Stimulated activated CD4-positive, alpha-beta T cell treated with anti-CD3 and anti-CD28 coated beads, TNF-alpha, amount 100 ng/mL, for 1 hour (primary cell): ENCODE measurements at places on chromosomes 11 and 22.

DNA sequence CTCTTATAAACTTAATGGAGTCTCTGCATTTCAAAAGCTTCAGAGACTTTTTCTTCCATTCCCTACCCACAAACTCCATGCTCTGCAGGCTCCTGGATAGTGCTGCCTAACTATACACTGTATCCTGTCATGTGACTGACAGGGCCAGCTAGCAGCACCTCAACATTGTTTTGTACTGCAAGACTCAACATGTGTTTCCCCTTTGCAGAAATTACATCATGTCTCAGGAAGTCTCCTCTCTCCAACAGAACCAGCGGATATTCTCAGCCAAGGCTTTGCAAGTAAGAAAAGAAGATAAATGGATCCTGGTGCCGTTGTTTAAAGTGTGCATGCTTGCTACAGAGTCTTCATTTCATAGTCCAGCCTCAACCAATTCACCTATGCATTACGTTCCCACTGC, 164.0 kb upstream of the UBASH3B start:
- DNase-seq: no peak

DNA sequence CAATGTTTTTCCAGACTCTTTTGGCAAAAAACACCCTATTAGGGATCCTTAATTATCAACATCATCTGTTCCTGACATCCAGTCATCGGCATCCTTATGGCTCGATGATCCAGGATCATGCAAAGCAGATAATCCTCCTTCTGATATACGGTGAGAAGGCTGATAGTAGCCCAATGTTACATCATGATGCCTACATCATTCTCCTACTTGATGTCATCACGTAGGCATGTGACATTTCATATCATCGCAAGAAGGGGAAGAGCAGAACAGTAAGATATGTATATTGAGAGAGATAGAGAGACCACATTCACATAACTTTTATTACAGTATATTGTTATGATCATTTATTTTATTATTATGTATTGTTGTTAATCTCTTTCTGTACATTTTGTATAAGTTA, 168.6 kb downstream of the ADAMTS15 start:
- DNase-seq: no peak

- DNase-seq: no peak
These were observed 56.7 kb downstream of the PHF21B start for GRCh38 chr22:44952863-44953746.

- no peak for DNase-seq
These were observed 115.4 kb downstream of the METTL15 start for GRCh38 chr11:28223577-28223976.

DNA sequence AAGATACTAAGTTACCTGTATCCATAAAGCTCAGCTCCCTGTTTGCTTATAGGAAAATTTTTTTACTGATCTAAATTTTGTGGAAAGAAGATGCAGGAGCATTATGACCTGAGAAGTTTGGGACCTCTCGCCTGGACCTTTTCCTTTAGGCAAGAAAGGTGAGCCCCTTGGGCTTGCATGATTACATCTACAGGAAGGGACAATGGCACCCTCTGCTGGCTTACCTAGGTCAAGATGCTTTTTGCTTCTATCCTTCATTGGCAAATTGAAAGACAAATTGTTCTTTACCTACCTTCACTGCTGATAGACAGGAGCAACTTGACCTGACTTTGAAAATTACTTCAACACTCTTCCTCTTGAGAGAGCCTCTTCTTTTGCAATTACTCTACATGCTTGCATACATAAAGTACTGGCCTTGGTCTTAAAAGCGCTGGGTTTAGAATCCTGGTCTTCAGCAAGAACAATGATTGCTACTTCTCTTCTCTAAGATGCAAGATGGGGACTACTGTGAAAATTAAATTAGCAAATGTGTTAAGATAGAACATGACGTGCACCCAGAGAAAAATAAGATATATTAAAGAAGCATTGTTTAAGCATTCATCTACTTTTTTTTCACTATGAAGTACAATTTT, 147.2 kb downstream of the TRPC6 start:
- DNase-seq: no peak

DNA sequence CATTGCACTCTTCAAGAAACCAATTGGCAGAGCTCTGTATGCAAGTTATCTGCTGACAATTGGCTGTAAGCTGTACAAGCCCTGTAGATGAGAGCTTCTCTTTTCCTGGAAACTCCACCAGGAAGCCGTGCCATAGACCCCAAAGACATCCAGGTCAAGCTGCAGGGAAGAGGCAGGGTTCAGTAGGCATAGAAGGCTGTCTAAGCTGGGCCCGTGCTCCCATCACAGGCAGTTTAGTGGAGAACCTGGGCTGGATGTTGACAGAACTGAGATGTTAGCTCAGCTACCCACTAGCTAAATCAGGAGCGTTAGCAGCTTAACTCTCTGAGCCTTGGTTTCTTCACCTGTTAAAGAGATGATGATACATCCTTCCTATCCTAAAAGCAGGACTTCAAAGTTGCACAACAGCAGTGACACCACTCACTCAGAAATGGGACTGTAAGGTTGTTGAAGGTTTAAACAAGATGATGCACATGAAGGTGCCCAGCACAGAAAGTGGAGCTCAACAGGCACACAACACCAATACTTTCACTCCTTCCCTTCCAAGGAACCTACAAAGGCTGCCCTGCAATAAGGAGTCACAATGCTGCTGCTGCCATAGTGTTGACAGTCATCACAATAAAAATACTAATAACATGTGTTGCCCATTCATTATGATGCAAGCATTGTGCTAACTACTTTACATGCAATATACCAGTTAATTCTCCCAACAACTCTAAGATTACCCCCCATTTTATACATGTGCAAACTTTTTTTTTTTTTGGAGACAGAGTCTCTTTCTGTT, 115.4 kb downstream of the ZBTB16 start:
- DNase-seq: no peak

GRCh38 chr22:46072981-46073682, 77.2 kb upstream of the PPARA start:
- DNase-seq: no peak

- no peak for DNase-seq
These were observed 66.6 kb upstream of the TP53I11 start for GRCh38 chr11:45017329-45017728.

DNA sequence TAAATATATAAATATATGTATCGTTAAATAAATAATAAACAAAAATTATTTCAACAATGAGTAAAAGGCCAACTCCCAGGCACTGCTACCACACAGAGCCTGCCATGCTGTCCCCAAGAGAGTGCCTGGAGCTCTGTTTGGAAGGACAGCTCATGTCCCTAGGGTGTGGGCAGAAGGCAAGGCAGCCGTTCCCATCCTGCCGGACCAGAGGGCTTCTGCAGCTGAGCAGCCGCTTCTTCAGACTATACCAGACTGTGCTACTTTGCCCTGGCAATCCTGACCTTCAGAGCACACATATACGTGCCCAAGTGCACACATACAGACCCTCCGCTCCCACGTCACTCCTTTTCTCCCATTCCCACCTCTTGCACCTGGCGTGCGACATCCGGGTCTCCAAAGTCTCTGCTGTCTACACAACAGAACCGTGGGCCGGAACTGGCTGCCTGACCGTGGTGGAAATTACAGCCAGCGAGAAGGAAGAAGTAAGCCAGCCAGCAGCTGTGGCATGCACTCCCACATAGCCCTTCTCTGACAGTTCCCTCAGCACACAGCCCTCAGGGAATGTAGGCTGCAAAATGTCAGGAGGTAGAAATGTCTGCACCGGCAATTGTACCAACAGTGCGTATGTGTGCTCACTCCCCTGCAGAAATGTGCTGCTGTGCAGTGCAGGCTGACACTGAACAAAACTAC, 24.0 kb downstream of the PAX6 start:
- no peak for DNase-seq

DNA sequence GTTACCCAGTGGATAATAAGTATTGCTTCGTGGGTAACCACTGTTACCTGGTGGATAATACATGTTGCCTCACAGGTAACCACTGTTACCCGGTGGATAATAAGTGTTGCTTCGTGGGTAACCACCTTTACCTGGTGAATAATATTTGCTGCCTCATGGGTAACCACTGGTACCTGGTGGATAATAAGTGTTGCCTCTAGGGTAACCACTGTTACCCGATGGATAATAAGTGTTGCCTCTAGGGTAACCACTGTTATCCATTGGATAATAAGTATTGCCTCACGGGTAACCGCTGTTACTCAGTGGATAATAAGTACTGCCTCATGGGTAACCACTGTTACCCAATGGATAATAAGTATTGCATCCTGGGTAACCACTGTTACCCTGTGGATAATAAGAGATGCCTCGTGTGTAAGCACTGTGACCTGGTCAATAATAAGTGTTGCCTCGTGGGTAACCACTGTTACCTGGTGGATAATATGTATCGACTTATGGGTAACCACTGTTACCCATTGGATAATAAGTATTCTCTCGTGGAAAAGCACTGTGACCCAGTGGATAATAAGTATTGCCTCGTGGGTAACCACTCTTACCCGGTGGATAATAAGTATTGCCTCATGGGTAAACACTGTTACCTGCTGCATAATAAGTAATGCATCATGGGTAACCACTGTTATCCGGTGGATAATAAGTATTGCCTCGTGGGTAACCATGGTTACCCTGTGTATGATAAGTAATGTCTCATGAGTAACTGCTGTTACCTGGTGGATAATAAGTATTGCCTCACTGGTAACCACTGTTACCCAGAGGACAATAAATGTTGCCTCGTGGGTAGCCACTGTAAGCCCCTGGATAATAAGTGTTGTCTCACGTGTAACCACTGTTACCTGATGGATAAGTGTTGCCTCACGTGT, 20.1 kb upstream of the NXPE4 start:
- DNase-seq: no peak

- DNase-seq: no peak
These were observed 41.1 kb upstream of the TOP3B start for GRCh38 chr22:22023581-22024137.

- no peak for DNase-seq
These were observed 428.0 kb downstream of the LARGE1 start for GRCh38 chr22:33492210-33492651.

DNA sequence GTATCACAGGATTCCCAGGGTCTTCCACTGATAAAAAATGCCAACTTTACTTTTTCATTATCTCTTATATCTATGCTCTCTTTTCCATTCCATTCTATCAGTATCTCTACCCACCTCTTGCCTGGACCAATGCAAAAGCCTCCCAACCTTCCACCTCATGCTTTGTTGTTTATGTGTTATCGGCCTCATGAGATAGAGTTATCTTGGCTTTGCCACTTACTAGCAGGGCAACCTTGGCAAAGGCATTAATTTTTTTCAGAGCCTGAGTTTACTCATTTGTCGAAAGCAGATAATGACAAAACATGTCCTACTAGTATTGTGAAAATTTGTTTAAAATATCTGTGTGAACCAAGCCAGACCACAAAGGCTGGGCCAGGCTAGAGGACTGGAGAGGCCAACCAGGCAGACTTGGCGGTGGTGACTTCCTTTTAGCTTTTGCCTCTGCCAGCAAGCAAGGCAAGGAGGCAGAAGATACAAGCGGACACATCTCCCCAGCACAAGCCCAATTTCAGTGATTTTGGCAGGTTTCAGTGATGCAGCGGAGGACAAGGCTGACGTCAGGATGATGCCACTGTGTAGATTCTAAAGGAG, 106.9 kb downstream of the ADAMTS15 start:
- DNase-seq: no peak

- DNase-seq: no peak
These were observed 14.9 kb downstream of the MMP20 start for GRCh38 chr11:102610200-102610599.

GRCh38 chr11:22304337-22304961, 33.7 kb upstream of the SLC17A6 start:
- no peak for DNase-seq

- DNase-seq: no peak
These were observed 2.6 kb downstream of the SAMM50 start for GRCh38 chr22:43957871-43958270.

DNA sequence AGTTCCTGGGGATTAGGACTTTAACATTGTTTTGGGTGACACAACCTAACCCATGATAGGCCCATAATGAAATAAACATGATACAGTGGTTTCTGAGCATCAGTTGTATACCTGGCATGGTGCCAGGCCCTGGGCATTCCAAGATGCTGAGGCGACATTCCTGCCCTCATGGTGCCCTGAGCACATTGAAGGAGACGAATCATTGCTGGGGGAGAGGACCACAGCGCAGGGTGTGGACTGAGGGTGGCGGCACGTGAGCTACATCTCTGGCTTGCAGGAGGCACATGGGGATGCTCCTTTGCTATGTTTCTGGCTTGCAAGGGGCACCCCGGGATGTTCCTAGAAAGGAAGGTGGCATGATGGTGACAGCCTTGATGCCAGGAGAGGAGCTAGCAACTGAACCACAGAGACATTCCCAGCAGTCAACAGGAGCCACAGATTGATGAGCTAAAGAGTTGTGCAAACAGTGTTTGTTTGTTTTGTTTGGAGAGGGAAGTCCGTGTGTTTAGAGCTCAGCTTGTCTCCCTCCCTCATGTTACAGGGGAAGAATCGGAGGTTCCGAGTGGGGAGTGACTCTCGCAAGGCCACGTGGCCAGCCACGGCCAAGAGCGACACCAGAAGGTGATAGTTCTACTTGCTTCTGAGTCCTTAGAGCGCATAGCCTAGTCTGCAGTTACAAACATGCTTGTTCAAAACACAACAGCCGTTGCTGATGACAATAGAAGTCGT, 106.4 kb downstream of the MIAT start:
- DNase-seq: no peak

DNA sequence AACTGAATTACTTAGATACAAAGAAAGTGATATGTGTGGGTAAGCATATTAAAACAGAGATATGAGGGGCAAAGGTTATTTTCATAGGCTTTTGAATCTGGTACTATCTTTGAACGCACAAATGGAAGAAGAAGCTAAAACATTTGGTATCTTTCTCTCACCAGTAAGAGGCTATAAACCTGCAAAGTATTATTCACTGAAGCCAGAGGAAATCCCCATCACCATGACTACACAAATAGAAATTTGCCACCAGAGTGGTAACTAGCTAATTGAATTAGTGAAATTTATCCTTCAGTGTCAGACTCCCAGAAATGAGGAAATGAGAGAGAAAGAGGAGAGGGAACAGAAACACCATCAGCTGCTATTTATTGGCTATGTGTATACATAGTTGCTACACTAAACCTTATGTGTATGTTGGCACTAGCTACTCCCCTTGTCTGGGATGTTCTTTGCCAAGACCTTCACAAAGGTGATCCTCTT, 503.4 kb downstream of the DLG2 start:
- no peak for DNase-seq

DNA sequence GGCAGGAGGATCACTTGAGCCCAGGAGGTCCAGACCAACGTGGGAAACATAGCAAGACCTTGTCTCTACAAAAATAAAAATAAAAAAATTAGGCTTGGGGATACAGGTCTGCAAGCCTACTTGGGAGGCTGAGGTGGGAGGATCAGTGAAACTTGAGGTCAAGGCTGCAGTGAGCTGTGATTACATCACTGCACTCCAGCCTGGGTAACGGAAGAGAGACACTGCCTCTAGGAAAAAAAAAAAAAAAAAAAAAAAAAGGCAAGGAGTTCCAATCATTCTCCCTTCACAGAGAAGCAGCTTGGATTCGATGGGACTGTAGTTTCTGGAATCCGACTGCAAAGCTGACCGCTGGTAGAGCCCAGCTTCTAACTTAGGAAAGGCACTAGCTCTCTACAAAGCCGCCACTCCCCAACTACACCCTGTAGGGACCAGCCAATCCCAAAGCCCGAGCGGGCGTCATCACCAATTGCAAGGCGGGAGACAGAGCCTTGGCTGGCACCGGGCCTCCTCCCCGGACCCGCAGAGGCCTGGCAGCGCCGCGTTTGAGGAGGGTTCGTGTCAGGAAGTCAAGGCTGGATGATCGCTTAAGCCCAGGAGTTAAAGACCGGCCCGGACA, 716 bp upstream of the DDB2 start:
- peak; percentile 59 for DNase-seq

GRCh38 chr11:79276736-79277325, 164.0 kb downstream of the TENM4 start:
- DNase-seq: no peak
